Pons (tissue), 1 donor: ENCODE measurements at places on chromosomes 5 and 9.

DNA sequence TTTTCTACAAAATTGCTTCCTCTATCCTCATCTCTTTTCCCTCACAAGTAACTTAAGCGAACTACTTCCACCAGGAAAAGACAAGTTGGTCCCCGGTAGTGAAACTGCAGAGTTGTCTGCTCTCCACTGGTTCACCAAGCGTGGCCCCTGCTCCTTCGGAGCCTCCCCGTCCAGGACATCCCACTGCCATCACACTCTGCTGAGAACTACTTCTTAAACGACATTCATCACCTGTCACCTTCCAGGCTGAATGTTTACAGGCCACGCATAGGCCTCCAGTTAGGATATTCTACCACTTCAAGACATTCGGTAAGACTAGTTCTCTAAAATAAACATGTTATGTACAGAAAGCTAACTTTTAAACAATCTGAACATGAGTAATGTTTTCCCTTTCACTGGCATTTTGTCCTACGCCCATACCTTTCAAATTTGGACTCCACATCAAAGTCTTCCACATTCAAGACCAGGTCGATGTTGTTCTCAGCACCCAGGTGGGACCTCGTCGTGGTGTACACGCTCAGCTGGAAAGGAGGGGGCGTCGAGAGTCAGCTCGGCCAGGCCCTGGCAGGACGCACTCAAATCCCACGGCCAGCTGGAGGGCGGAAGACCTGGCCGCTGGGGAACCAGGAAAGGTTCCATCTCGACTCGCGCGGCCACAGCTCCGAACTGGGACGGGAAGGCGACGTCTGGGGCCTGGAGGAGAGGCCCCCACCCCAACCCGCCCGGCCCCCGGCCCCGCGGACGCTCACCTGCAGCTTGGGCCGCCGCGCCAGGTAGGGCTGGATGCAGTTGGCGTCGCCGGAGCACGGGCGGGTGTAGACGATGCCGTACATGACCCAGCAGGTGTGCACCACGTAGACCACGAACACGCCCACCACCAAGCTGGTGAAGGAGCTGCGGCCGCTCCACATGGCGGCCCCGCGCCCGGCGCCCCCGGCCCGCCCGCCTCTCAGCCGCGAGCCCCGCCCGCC lies 683 bp downstream of the CLPTM1L start:
- no peak for DNase-seq

DNA sequence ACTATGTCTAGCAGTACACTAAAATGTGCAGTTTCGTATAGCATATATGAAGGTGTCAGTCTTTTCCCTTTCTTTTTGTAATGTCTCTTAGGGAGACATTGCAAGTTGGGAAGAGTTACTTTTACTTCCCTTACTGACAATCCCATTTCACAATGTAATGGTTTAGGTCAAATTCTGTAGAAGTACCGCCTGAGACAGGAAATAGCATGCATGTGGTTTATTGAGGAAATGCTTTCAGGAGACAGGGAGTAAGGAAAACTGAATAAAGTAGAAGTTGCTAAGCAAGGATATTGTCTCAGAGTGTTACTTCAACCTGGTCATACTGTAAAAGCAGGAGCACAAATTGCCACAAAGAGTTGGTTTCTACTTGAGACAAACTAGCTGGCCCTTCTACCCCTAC lies 32.1 kb upstream of the MSANTD3 start:
- DNase-seq: no peak

GRCh38 chr5:99033014-99033900 lies 104.5 kb upstream of the CHD1 start:
- peak; percentile 38 for DNase-seq

DNA sequence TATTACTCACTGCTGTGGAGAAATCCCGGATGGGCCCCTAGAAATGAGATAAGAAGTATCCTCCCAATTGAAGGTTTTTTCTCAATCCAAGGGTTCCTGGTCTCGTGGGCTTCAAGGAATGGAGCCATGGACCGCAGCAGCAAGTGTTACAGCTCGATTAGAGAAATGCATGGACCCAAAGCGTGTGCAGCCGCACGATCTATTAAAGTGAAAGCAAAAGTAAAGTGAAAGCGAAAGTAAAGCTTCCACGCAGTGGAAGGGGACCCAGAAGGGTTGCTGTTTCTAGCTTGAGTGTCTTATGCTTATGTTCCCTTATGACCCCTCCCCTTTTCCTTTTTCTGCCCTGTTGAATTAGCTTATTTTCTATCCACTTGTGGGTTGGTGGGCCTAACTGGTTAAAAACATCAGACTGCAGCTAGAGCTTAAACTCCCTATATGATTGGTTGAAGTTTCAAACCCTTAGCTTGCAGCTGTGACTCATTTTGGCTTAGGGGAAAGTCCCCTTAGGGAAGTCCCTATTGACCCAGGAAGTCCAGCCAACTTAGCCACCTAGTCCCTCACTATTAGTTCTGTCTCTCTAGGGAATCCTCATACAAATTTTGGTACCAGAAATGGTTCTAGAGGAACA lies 1111.8 kb downstream of the TAF11L14 start:
- DNase-seq: peak; percentile 50

DNA sequence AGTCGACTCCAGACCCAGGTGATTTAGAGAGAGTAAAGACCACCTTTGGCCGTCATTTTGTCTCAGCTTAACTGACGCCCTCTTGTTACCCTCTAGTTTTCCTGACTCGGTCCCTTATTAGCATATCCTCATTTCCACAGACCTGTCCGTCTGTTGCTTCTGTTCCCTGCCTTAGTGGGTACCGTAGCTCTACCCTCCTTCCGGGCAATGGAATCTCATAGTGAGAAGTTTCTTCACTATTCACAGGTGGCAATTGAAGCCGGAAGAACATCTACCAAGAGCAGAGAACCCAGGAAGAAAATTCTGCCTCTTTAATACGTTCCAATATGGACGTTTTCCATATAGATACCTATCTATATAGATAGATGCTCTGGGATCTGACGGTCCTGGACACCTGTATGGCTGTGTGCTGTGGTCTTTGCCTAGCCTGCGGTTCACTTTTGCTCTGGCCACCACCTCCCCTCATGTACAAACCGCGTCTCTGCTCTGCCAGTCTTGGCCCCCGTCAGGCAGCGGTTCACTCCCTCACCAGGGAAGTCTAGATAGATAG lies 652 bp upstream of the TMEM161B start:
- DNase-seq: peak; percentile 21

GRCh38 chr5:54821445-54822323 lies 163.7 kb downstream of the ESM1 start:
- DNase-seq: no peak

DNA sequence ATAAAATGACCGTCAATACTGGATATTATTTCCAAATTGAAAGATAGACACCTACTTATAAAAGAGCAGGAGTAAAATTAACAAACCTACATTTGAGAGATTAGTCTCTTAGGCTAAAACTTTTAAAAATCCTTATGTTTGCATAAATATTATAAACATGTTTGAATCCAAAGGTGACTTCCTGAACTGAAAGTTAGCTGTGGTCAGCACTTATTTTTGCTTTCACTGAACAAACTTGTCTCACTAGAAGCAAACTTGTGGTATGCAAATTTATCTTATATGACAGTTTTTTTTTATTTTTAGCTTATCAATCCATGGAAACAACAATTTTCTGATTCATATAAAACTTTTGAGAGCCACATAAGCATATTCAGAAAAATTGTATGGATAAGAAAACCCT lies 502.6 kb upstream of the COX7C start:
- DNase-seq: no peak

GRCh38 chr5:168592014-168592368 lies 12.8 kb upstream of the PANK3 start:
- DNase-seq: no peak

GRCh38 chr5:137040024-137040423 lies 459.1 kb downstream of the SPOCK1 start:
- peak; percentile 24 for DNase-seq

DNA sequence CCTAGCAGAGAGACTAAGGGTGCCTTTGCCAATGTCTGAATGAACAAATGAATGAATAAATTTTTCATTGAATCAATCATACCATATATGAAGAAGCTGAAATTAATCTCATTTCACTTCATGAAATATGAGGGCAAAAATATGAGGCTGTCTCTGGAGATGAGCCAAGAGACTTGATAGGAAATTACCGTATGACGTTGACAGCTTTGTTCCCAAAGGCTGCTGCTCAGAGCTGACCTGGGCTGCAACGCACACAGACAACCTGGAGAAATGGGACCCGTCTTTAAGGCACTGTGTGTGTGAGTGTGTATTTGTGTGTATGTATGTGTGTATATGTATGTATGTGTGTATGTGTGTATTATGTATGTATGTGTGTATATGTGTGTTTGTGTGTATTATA lies 226.1 kb downstream of the IRX2 start:
- DNase-seq: no peak

- no peak for DNase-seq
Observed at GRCh38 chr5:136087961-136088871, 44.4 kb upstream of the SMAD5 start.

GRCh38 chr5:41869151-41869723 lies 988 bp downstream of the OXCT1 start:
- peak; percentile 12 for DNase-seq

DNA sequence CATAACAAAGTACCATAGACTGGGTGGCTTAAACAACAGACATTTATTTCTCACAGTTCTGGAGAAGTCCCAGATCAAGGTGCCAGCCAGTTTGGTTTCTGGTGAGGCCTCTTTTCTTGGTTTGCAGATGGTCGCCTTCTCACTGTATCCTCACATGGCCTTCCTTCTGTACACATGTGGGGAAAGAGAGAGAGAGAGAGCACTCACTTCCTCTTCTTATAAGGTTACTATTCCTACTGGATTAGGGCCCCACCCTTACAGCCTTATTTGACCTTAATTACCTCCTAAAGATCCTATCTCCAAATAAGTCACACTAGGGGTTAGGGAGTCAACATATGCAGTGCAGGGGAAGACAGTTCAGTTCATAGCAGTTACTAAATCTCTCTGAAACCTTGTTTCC lies 205.6 kb upstream of the GDNF start:
- no peak for DNase-seq

DNA sequence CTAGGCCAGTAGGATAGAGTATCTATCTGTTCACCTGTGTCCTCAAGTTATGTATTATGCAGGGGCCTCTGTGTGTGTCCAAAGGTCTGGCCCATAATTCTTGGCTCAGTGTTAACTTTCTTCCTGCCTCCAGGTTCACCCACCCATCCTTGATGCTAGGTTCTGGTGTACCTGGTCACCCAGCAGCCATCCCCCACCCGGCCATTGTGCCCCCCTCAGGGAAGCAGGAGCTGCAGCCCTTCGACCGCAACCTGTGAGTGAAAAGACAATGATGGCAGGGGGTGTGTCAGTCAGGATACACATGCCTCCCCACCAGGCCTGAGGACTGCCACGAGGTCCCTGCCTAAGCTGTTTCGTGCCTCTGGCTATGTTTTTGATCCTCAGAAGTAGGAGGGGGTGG lies 27.6 kb downstream of the TCF7 start:
- no peak for DNase-seq

GRCh38 chr5:169426784-169427183 lies 125.8 kb upstream of the SLIT3 start:
- DNase-seq: peak; percentile 12

- DNase-seq: no peak
Observed at GRCh38 chr5:142425286-142426065, 100.7 kb upstream of the SPRY4 start.

GRCh38 chr9:90018688-90019087 lies 413.9 kb downstream of the GADD45G start:
- DNase-seq: no peak

GRCh38 chr9:87725356-87725899 lies 491 bp upstream of the CTSL start:
- DNase-seq: peak; percentile 50

DNA sequence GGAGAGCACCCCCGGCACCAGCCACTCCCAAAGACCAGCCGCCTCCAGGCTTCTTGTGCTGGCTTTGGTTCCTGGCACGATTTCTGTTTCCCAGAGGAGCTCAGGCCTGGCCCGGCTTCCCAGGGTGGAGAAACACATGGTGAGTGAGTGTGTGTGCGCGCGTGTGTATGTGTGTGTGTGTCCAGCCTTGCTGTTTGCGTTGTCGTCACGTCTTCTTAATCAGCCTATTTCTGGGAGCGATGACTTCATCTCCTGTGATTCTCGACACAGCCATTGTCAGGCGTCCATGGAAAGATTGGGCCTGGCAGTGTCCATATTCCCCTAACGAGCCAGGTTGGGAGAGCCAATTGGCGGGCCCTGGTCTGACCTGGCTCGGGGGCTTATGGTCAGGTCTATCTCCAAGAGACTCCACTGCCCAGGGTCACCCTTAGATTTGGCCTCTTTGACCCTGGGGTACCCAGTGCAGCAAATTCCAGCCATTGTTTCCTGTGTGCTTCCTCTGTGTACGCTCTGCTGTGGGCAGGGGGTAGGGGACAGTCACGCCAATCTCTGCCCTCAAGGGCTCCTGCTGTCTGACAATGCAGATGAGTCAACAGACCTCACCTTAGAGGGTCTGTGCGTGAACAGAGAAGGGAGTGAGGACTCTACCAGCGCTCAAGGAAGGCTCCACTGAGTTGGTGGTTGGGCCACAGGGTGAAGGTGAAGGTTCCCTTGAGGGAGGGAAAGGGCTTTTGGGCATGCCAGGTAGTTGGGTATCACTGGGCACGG lies 73.8 kb downstream of the DAB2IP start:
- DNase-seq: peak; percentile 54
